ENCODE measurements at places on chromosomes 3 and 15.

DNA sequence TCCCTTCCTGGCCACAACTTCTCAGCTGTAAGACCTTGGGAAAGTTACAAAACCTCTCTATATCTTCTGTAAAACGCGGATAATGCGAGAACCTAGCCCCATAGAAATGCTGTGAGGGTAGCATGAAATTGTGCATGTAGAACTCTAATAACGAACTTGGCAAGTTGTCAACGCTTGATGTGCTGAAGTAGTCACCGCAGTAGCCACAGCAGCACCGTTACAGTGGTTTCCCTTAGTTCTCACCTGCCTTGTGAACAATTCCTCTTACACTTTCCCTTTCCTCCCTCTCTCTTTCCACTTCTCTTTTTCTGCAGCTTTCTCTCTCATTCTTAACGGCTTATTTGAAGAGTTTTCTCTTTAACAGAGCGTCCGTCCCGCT lies 447 bp upstream of the SHQ1 start:
- peak; percentile 11 for DNase-seq

DNA sequence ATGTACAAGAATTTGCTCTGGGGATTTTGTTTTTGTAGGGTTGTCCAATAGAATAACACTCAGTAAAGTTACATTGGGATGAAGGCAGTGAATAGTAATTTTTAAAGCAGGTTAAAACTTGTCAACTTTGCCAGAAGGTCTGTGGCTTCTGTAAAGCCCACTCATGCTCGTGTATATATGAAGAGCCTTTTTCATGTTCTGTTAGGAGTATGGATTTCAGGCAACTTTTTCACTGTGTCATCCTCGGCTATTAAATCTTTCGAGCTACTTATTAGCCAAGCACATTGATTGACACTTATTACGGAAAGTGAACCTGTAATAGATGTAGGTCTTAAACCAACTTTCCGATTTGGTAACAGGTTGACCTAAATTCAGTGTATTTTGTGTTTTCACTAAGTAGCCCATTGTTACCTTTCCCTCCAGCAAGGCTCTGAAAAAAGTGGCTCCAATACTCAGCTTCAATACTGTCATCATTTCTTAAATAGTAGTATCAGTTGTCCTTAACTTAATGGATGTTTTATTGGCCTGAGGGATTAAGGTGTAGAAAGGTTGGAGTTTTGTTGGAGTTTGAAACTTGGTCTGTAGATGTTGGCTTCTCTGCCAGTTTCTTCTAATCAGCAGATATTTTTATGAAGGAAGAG lies 1.7 kb downstream of the PAK2 start:
- no peak for DNase-seq

GRCh38 chr15:88204584-88204983 lies 52.0 kb downstream of the NTRK3 start:
- DNase-seq: no peak

DNA sequence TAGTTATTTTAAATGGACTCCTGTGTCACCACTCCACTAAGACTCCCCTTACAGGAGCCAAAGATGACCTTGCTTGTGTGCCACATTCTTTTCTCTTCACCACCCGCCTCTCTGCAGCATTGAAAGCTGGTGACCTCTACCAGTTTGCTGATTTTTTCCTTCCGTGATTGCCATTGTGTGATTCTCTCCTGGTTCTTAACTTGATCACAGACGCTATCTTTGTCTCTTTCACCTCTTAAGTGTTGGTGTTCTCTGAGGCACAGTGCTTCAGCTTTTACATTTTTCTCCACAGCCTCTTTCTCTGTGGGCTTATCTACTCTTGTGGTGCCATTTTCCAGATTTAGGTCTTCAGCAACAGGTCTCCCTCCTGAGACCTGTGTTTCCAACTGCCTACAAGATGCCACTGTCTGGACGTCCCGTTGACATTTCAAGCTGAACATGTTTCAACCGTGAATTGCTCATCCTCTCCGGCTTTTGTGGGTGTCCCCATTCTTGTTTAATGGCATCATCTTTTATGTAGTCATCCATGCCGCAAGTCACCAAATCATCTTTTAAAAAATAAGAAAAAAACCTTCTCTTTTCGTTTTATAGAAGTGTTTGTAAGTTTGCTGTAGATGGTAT lies 26.5 kb downstream of the IQGAP1 start:
- DNase-seq: peak; percentile 86

DNA sequence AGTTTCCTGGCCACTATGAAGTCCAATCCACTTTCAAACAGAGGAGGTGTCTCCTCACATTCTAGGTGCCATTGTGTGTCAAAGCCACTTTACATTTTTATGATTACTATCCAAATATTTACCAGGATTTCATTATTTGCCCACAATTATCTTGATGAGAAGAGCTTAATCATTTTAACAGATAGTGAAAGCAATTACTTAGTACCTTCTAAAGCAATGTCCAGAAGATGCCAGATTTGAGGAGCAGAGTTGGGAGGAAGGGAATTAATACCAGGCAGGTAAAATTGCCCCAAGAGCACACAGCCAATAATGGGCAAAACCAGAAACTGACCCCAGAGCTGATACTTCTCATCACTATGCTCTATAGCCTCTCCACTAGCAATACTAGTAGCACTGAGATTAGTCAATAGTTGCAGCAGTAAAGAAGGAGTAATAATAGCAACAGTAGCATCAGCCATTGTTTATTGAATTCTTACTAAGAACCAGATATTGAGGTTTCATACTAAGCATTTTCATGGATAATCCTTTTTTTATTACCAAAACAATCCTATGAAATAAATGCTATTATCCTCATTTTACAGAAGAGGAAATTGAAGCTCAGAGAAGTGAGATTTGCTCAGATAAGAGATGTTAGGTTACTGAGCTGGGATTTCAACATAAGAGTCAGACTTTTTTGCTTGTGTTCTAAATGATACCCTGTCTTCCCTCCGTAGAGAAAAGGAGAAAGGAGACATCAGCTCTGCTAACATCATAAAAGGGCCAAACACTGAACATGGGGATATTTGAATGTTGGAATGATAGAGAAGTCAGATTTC lies 509.3 kb upstream of the CFAP20DC start:
- DNase-seq: no peak

GRCh38 chr3:136385457-136385856 lies 135.3 kb downstream of the PCCB start:
- no peak for DNase-seq

DNA sequence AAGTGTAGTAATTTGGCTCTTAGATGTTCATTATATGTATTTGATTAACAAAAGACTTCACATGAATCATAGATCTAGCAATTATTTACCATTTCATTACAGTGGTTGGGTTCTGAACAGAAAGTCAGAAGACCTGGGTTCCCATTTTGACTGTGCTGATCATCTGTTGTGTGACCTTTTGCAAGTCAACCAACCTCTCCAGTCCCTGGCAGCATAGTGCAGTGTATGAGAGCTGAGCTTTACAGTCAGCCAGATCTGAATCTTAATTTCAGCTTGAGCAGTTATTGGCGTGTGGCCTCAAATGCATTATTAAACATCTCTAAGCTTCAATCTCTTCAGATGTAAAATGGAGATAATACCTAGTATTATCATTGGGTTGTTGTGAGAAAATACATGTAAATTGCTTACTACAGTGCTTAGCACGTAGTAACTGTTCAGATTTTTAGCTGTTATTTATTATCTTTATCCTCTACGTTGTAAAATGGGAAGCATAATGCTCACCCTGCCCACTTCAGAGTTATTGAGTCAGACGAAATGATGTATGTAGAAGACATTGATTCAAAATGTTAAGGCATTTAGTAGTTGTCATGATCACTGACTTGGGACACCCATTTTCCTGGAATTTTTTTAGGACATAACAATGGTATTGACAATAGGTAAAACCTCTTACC lies 104.0 kb downstream of the KLHL25 start:
- no peak for DNase-seq

GRCh38 chr3:99920481-99921376 lies 103.1 kb downstream of the CMSS1 start:
- DNase-seq: peak; percentile 55

DNA sequence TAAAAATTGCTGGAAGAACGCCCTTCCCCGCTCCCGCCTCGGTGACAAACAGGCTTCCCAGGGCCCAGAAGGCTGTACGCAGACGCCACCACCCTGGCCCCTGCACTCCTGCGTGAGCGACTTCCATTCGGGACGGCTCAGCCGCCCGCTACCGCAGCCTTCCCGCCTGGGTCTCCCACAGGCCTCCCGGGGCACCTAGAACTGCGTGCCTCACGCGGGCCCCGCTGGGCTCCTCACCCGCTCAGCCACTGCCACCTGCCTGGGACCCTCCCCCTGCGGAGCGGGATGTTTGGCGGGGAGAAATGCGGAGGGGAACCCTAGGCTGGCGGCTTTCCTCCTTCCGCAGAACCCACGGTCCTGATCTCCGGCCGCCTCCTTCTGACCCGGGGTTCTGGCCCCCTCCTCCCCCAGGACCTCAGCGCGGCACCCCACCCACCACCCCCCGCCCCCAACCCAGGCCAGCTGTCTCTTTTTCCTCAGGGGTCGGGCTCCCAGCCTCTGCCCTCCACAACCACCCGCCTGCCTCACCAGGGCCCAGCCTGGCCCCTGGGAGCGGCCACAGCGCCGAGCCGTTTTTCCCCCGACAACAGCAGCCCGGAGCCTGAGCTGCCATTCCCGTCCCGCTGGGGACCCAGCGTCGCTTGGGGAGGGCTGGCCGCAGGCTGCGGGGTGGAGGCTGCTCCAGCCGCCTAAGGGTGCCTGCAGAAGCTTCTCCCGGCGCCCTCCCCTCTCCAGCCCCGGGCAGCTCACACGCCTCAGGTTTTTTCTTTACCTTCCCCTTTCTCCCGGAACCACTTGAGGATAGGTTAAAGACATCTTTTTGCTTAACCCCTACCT lies 27.6 kb upstream of the RAB7A start:
- peak; percentile 9 for DNase-seq

GRCh38 chr15:27677951-27678350 lies 421.2 kb downstream of the OCA2 start:
- no peak for DNase-seq

- peak; percentile 23 for DNase-seq
These were observed 843 bp downstream of the GLCE start for GRCh38 chr15:69161079-69161877.

- DNase-seq: no peak
These were observed 71.7 kb downstream of the IGF1R start for GRCh38 chr15:98720031-98720430.

DNA sequence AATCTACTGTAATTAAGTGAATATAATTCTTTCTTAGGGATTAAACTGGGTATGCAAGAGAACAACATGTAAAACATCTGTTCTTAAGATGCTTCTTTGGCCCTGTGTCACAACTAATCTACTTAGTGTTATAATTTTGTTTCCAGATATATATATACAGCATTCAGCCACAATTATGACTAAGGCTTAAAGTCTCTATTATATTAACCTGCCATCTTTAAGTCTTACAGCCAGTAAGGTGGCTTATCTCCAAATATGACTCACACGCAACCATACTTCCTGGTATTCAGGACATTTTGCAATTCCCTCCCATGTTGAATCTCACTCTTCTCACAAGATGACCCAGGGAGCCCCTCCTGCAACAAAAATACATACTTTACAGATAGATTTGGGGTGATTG lies 6.6 kb upstream of the KBTBD8 start:
- peak; percentile 88 for DNase-seq

DNA sequence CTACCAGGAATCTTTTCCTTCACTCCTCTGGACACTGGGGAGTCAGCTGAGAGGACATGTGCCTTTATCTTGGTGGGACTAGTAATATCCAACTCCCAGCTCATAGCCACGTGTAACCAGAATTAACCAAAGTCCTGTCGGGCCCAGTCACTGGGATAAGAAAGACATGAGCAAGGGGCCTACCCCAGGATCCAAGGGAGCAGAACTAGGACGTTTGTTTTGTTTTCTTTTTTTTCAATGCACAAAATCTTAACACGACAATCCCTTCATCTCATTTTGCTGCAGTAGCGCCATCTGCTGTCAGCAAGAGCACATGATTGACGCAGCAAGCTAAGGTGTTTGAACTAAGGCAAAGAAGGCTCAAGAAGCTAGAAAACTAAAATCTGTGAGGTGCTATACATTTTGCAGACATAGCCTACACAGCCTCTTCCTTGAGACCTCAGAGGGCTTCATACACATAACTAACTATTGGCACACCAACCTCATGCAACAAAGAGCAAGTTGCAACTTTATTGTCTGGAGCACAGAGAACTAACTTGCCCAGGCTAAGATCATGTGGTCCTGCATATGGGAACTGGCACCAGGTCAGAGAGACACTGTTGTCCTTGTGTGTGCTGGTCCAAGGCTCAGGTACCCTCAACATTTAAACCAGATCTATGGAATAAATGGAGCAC lies 43.6 kb downstream of the RLBP1 start:
- peak; percentile 78 for DNase-seq

DNA sequence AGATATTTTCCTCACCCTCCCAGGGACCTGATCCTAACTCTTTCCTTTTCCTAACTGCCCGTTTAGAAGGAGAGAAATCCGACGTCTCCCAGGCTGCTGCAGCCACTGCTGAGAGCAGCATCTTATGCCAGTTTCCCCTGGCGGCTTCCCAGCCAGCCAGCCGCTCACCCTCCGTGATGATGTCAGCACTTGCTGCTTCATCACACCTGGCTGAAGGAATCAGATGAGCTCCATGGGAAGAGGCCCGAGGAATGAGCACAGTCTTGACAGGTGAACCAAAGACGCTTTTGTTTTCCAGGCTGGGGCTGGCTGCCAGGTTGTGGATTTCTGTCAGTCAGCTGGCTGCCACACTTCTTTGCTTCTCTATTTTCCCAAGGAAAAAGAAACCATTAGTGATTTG lies 445.1 kb upstream of the RBMS3 start:
- DNase-seq: no peak

DNA sequence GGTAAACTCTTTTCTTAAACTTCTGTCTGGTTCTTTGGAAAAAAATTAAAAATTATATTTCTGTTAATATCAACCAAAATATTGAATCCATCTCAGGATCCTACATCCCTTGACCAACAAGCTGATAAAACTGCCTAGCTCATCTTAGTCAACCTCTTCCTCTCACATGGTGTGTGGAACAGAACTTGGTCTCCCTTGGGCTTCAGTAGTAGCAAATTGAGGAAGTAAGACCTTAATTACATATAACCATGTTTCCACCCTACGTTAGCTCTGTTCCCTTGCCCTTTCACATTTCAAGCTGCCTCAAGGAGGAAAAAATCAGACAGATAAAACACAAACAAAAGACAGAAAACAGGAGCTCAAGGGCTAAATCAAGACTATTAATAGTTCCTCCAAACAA lies 116.4 kb downstream of the GREM1 start:
- DNase-seq: no peak

DNA sequence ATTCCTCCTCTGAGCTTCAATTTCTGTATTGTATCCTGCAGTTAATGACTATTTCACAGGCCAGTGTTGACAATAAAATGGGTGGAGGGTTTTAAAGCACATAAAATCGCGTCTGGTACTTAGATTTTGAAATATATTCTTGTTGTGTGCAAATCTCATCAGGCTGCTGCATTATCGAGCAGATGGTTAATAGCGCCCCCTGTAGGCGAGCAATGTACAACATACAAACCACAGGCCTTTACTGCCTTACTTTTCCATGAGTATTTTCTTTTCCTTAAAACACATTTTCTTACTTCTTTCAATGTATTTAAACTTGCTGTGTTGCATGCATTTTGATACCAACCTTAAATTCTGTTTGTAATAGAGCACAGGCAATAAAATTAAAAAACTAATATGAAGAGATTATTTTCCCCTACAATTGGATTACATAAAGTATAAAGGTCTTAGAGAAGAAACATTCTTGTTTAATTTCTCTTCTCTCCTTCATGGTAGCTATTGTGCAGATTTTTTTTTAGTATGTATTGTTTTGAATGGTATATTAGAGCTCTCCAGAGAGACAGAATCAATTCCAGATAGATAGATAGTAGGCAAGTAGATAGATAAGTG lies 608.4 kb downstream of the CADM2 start:
- peak; percentile 43 for DNase-seq

- DNase-seq: no peak
These were observed 48.5 kb downstream of the GPR171 start for GRCh38 chr3:151154566-151154965.

- DNase-seq: no peak
These were observed 468.5 kb upstream of the KCNMB2 start for GRCh38 chr3:178067721-178068120.
